Tibial nerve (tissue), 4 donors: ENCODE measurements at places on chromosomes 12 and 14.

DNA sequence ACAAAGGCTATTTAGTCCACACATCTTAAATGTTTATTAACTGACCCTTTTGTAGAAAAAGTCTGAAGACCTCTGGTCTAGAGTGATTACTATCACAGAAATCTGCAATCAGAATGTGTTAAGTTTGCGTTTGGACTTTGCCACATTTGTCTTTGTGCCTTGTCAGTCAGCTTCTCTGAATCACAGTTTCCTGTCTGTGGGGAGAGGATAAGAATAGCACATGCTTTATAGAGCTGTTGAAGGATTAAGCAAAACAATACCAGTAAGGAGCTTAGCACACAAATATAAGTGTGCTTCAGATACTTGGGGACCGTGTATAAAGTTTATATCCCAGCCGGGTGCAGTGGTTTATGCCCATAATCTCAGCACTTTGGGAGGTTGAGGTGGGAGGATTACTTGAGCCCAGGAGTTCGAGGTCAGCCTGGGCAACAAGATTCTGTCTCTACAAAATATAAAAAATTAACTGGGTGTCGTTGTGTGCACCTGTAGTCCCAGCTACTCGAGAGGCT is 63.0 kb upstream of the BTG1 start:
- no peak overlapping the region for H3K27ac ChIP-seq
- DNase-seq: no peak
- no peaks in the 10 kb centered on the region for H3K36me3 ChIP-seq
- no peak overlapping the region for H3K4me3 ChIP-seq
- H3K27me3 ChIP-seq: no peaks in the 10 kb centered on the region
- no peaks in the 10 kb centered on the region for H3K4me1 ChIP-seq

GRCh38 chr12:80222261-80222660 is 122.9 kb downstream of the OTOGL start:
- H3K4me1 ChIP-seq: no peaks in the 10 kb centered on the region
- no peaks in the 10 kb centered on the region for H3K27me3 ChIP-seq
- DNase-seq: no peak
- no peak overlapping the region for H3K27ac ChIP-seq
- no peaks in the 10 kb centered on the region for H3K36me3 ChIP-seq

- no peak for DNase-seq
- H3K27me3 ChIP-seq: no peaks in the 10 kb centered on the region
- H3K36me3 ChIP-seq: peaks cover 8% of the 10 kb centered on the region
- H3K4me1 ChIP-seq: no peaks in the 10 kb centered on the region
Observed at GRCh38 chr14:39446131-39446744, 14.0 kb upstream of the FBXO33 start.

GRCh38 chr14:98984719-98985041 is 287.3 kb downstream of the BCL11B start:
- no peaks in the 10 kb centered on the region for H3K36me3 ChIP-seq
- DNase-seq: no peak
- no peak overlapping the region for H3K27ac ChIP-seq

GRCh38 chr12:52132754-52133161 is 53.3 kb downstream of the SMIM41 start:
- H3K27ac ChIP-seq: no peak overlapping the region
- no peak for DNase-seq
- H3K36me3 ChIP-seq: no peaks in the 10 kb centered on the region
- no peak overlapping the region for H3K4me3 ChIP-seq
- no peaks in the 10 kb centered on the region for H3K4me1 ChIP-seq

GRCh38 chr12:132458846-132459641 is 30.9 kb upstream of the FBRSL1 start:
- no peaks in the 10 kb centered on the region for H3K4me1 ChIP-seq
- H3K36me3 ChIP-seq: no peaks in the 10 kb centered on the region
- H3K27me3 ChIP-seq: no peaks in the 10 kb centered on the region
- no peak overlapping the region for H3K27ac ChIP-seq
- DNase-seq: no peak
- no peak overlapping the region for H3K4me3 ChIP-seq

DNA sequence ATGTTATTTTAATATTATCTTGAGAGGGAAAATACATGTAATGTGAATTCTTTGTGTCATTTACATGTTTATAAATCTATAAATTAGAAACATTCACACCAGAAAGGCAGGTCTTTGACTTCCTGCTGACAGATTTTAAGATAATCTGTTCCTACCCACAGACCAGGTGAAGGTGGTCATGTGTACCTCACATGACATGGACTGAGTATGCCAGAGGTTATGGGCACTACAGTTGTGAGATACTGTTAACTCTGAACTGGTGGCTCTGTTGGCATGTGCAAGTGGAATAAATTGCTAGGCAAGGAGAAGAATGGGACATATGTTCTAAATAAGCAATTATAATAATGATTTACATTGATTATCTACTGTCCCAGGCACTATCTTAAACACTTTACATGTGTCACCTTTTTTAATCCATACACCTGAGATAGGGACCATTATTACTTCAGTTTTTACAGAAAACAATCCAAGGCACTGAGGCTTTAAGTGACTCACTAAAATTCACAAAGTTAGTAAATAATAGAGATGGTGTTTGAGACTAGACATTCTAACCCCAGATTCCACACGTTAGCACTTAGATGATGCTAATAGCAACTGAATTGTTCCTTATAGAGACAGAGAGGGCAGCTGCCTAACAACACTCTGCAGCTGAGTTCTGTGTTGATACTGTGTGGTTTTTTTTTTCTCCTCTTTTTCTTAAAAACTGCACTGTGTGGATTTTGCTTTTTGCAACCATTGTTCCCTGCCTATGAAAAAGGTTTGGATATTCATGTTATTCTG is 23.8 kb downstream of the SLC16A7 start:
- no peak overlapping the region for H3K4me3 ChIP-seq
- no peak for DNase-seq
- H3K27ac ChIP-seq: no peak overlapping the region
- H3K4me1 ChIP-seq: peaks cover 5% of the 10 kb centered on the region
- H3K36me3 ChIP-seq: no peaks in the 10 kb centered on the region
- no peaks in the 10 kb centered on the region for H3K27me3 ChIP-seq

DNA sequence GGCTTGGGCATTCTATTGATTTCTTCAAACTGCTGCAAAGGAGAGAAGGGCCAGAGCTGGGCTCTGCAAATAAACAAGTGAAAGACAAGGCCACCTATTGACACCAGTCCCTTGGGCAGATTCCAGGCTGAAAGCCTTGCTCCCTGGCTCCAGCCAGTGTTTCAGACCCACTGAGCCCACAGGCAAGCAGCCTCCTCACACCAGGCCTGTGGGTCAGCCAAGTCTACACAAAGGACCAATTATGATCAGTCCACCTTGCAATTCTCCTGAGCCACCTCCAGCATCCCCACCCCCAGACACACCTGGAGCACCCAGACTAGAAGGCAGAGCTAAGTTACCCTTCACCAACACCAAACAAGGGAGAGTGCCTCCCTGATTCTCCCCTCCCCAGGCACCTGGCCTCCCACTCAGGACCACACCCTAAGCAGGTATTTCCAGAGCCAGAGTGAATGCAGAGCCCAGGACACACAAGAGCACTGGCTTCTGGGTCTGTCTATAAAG is 13.8 kb downstream of the ACTN1 start:
- H3K4me3 ChIP-seq: no peak overlapping the region
- H3K36me3 ChIP-seq: no peaks in the 10 kb centered on the region
- DNase-seq: no peak
- peaks cover 49% of the 10 kb centered on the region for H3K4me1 ChIP-seq

GRCh38 chr12:131943876-131944275 is 5.9 kb upstream of the EP400 start:
- H3K27me3 ChIP-seq: no peaks in the 10 kb centered on the region
- no peak for DNase-seq
- H3K27ac ChIP-seq: no peak overlapping the region
- no peak overlapping the region for H3K4me3 ChIP-seq
- no peaks in the 10 kb centered on the region for H3K4me1 ChIP-seq

GRCh38 chr12:99039367-99040120 is 394.5 kb downstream of the APAF1 start:
- no peaks in the 10 kb centered on the region for H3K4me1 ChIP-seq
- no peaks in the 10 kb centered on the region for H3K36me3 ChIP-seq
- H3K27ac ChIP-seq: no peak overlapping the region
- H3K4me3 ChIP-seq: no peak overlapping the region
- no peaks in the 10 kb centered on the region for H3K27me3 ChIP-seq

DNA sequence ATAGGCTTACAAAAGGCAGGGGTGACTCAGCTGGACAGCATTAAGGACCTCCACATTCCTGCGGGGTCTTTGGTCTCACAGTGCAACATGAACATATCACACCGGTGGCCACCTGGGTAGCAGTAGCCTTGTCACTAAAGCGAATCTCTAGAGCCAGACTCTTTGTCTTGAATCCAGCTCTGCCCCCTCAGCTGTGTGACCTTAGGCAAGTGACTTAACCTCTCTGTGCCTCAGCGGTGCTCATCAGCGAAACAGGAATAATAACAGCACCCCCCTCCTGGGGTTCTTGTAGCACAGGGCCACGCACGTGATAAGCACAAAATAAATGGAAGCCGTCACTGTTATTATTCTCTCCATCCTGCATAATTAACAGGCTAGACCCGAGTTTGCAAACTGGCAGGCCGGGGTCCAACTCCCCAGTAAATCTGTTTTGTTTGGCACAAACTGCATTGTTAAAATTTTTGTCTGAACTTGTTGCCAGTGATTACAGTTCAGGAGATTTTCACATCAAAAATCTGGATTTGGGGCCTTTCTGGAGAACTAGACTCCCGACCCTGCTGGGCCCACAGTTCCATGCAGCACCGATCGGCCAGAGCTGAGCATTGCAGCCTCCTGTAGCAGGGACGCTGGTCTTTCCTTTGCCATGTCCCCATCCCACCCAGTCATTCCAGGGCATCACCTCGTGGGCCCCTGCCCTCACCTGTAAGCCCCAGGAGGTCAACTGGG is 174.8 kb downstream of the PHETA1 start:
- H3K27ac ChIP-seq: no peak overlapping the region
- no peaks in the 10 kb centered on the region for H3K4me1 ChIP-seq
- no peak overlapping the region for H3K4me3 ChIP-seq
- H3K27me3 ChIP-seq: no peaks in the 10 kb centered on the region
- no peaks in the 10 kb centered on the region for H3K36me3 ChIP-seq
- no peak for DNase-seq

GRCh38 chr12:46783871-46784270 is 41.9 kb downstream of the SLC38A4 start:
- H3K4me1 ChIP-seq: no peaks in the 10 kb centered on the region
- H3K27ac ChIP-seq: no peak overlapping the region
- no peaks in the 10 kb centered on the region for H3K27me3 ChIP-seq
- no peak overlapping the region for H3K4me3 ChIP-seq

- no peaks in the 10 kb centered on the region for H3K36me3 ChIP-seq
- H3K27ac ChIP-seq: no peak overlapping the region
- DNase-seq: no peak
- peaks cover 3% of the 10 kb centered on the region for H3K4me1 ChIP-seq
- H3K27me3 ChIP-seq: no peaks in the 10 kb centered on the region
- no peak overlapping the region for H3K4me3 ChIP-seq
Observed at GRCh38 chr12:20423557-20423956, 55.2 kb downstream of the PDE3A start.

- no peaks in the 10 kb centered on the region for H3K36me3 ChIP-seq
- peak; percentile 47 for DNase-seq
- H3K27ac ChIP-seq: peak overlapping the region; percentile 99
- H3K4me1 ChIP-seq: no peaks in the 10 kb centered on the region
- no peaks in the 10 kb centered on the region for H3K27me3 ChIP-seq
- H3K4me3 ChIP-seq: peak overlapping the region; percentile 87
Observed at GRCh38 chr12:45726603-45727300, 2.8 kb upstream of the ARID2 start.

DNA sequence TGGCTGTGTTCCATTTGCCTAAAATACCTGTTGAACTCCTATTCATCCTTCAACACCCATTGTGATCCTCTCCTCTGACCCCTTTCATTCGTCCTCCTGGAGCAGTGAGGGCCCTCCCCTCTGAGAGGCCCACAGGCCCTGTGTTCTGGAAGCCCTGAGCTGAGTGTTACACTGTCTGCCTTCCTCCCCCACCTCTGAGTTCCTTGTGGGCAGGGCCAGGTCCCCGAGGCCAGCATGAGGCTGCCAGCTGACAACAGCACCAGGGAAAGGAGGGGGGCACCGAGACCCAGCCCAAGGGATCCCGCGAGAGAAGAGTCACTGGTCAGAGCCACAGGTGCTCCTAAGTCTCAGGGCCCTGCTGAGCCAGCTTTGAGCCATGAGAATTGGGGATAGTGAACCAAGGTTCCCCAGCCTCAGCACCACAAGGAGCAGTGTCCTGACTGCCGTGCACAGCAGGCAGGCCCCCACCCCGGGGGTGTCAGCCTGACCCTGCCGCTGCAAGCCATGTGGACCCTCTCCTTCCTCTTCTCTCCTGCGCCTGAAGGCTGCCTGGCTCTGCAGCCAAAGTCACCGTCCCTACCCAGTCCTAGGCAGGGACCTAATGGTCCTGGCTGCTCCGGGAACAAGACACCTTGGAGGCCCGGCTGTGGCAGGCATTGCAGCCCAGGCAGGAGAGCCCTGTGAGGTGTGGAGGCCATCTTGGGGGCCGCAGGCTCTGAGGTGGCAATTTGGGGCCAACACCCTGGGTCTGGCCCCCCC is 52.5 kb downstream of the BEGAIN start:
- H3K27me3 ChIP-seq: no peaks in the 10 kb centered on the region
- DNase-seq: peak; percentile 9
- peaks cover 31% of the 10 kb centered on the region for H3K4me1 ChIP-seq
- no peaks in the 10 kb centered on the region for H3K36me3 ChIP-seq
- H3K27ac ChIP-seq: peak overlapping the region; percentile 36

- no peak for DNase-seq
- H3K27ac ChIP-seq: no peak overlapping the region
- H3K36me3 ChIP-seq: no peaks in the 10 kb centered on the region
Observed at GRCh38 chr14:93395231-93395630, 35.5 kb upstream of the UNC79 start.

DNA sequence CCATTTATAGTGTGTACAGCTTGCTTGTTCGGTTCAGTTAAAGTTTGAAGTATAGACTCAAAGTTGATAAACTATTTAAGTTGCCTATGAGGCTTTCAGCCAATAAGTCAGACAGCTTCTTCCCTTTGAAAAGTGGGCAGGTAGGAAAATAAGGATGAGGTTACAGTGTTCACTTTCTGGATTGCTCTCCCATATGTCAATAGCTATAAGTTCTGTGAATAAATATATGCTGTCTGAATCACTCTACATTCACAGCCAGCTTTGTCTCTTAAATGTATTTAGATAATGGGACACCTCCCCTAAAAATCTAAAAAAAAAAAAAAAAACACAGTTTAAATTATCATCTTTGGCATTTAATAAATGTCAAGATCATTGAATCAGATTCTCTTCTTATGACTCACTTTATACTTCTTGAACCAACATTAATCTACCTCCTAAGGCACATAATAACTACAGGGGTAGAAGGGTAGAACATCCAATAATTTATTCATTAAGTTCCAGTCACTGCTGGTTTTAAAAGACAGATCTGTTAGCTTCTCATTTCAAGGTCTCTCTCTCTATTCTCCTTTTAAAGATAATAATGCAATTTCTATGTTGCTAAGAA is 126.4 kb upstream of the PCED1B start:
- H3K4me1 ChIP-seq: no peaks in the 10 kb centered on the region
- DNase-seq: no peak
- no peaks in the 10 kb centered on the region for H3K36me3 ChIP-seq
- no peaks in the 10 kb centered on the region for H3K27me3 ChIP-seq

GRCh38 chr12:401235-402028 is at the start of gene CCDC77:
TSS of gene CCDC77 (plus strand) at chr12:401644. CDS start at chr12:409384, 7,740 bp downstream.
- H3K4me1 ChIP-seq: peaks cover 9% of the 10 kb centered on the region
- H3K27ac ChIP-seq: peak within 1 kb of the TSS; percentile 16
- H3K36me3 ChIP-seq: no peaks in the 10 kb centered on the region
- peak within 1 kb of the TSS; percentile 55 for H3K4me3 ChIP-seq
